ENCODE measurements at places on chromosomes 6 and 20.

GRCh38 chr6:142764311-142764710 is 180.7 kb downstream of the HIVEP2 start:
- DNase-seq: no peak

DNA sequence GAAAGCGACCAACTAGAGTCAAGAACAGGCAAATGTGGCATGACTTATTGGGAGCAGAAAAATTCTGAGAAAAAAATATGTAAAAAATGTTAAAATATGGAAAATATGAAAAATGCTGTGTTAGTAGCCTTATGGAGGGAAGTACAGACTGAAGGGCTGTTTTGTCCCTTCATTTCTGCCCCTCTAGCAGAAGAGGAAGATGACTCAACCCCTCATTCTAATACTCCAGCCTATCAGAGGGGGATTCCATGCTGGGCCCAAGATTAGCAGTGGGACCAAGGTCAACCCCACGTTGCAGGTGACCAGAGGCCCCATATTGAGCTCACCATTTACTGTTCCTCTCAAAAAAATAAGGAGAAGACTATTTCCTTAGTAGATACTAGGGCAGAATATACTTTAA is 8.4 kb downstream of the MUC21 start:
- DNase-seq: no peak

GRCh38 chr6:167797011-167797471 is 29.7 kb upstream of the AFDN start:
- DNase-seq: no peak

GRCh38 chr6:24283043-24283985 is 74.5 kb downstream of the DCDC2 start:
- DNase-seq: peak; percentile 80

DNA sequence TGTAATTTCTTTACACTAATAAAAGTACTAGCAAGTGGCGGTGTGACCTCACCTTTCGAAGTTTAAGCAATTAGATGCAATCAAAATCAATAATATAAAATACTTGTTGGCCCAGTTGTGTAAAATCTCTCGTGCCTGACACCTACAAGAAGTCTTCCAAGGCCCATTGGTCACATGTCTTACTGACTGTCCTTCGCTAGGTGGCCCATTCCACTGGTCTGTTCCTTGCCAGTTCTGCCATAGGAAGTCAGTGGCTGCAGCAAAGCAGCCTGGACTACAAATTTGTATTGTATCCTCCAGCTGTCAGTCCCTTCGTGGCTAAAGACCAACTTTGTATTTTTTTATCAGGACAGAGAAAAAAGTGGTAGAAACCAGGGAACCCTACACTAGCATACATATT is 61.8 kb downstream of the CYB5R4 start:
- DNase-seq: no peak

GRCh38 chr20:51966296-51966971 is 164.1 kb upstream of the SALL4 start:
- DNase-seq: peak; percentile 52

GRCh38 chr6:4067673-4068072 is 11.3 kb downstream of the FAM217A start:
- no peak for DNase-seq

GRCh38 chr6:104349191-104349590 is 510.5 kb downstream of the HACE1 start:
- no peak for DNase-seq

DNA sequence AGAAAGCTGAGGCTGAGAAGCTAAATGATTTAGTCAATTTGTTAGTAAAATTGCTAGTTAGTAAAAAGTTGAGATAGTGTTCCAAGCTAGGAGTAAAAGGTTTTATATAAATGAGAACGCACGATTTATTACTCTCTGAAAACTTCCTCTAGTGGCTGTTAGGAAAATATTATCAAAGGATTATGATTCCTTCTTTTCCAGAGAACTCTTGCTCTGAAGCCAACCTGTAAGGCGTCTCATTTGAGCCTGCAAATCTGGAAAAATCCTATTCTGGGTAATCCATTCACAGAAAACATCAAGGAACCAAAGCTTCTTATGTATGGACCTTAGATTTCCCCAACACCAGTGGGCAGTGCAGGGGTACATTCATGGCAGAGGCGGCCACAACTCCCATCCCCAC is 252.7 kb downstream of the SOD2 start:
- peak; percentile 45 for DNase-seq

DNA sequence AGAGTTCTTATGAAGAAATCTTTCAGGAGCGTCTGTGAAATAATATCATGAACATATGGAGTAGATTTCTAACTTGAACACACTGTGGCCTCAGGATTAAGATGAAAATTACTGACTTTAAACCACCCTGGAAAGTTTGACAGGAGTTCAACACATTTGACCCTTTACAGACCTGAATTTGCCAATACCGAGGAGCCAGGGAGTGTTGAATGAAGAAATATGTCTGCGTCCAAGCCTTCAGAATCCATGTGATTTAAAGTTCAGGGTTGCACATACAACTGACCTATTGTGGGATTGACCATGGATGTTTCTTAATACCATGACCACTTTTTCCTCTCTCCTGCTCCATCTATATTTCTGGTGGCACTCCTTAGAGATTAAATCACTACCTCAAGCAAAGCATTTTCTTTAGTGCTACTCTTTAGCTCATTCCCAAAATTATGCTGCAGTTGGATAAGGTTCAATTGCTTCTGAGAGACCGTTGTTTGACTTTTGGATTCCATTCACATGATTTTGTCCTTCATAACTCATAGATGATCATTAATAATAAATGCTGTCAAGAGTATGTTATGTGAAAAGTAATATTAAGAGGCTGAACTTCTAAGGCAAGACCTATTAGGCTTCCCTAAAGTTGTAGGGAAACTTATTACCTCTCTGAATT is 57.4 kb downstream of the PRL start:
- DNase-seq: no peak

GRCh38 chr6:13446381-13446780 is 41.0 kb downstream of the GFOD1 start:
- no peak for DNase-seq

- no peak for DNase-seq
These were observed 164.4 kb downstream of the CDKAL1 start for GRCh38 chr6:20698675-20699074.

DNA sequence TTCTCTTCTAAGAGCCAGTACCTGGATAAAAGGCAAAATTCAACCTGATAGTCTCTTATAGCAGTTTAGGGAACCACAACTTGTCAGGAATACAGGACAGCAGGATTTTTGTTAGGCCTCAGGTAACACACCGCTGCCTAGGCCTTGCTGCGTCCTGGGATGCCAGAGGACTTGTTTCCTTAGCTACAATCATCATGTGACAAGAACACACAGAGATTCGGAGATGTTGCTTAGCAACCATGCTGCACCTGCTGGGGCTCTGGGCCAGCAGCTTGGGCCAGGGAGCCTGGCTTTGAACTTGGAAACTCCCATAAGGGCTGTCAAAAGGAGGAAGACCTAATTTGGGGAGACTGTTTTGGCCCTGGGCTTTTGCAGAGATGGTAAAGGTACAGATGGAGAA is 36.1 kb upstream of the CHD6 start:
- no peak for DNase-seq

DNA sequence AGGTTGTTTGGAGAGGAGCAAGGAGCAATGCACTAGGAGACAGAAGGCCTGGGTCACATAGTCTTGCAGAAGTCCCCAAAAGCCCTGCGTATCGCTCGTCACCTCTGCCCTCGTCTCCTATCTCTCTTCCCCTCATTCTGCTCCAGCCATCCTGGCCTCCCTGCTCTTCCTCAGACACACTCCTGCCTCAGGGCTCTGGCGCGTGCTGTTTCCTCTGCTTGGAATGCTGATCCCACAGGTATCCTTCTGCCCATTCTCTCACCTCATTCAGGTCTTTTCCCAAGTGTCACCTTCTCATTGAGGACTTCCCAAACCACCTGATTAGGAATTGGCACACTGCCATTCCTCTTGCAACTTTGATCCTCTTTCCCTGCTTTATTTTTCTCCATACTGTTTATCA is 9.0 kb upstream of the SLC2A10 start:
- no peak for DNase-seq

DNA sequence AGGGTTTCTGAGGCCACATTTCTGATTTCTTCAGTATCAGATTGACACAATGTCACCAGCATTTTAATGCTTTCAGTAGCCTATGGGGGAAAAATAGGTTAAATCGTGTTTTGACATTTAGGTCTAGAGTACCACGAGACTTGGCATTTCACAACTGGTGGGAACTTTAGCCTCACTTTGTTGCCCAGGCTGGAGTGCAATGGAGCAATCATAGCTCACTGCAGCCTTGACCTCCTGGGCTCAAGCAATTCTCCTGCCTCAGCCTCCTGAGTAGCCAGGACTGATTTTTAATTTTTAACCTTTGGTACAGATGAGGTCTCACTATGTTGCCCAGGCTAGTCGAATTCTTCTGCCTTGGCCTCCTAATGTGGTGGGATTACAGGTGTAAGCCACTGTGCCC is 11.0 kb upstream of the ARMH2 start:
- no peak for DNase-seq

DNA sequence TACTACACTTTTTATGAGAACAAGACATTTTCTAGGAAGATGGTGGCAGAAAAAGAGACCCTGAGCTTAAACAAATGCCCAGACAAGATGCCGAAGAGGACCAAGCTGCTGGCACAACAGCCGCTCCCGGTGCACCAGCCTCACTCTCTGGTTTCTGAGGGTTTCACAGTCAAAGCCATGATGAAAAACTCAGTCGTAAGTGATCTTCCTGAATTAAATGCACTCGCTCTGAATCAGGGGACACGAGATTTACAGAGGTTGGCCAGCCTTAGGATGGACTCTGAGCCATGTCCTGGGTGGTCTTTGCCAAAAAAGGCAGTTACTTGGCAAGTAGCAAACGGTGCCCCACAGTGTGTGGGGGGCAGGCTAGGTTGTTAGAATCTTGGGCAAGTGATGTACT is 423 bp downstream of the PACRG start:
- no peak for DNase-seq

DNA sequence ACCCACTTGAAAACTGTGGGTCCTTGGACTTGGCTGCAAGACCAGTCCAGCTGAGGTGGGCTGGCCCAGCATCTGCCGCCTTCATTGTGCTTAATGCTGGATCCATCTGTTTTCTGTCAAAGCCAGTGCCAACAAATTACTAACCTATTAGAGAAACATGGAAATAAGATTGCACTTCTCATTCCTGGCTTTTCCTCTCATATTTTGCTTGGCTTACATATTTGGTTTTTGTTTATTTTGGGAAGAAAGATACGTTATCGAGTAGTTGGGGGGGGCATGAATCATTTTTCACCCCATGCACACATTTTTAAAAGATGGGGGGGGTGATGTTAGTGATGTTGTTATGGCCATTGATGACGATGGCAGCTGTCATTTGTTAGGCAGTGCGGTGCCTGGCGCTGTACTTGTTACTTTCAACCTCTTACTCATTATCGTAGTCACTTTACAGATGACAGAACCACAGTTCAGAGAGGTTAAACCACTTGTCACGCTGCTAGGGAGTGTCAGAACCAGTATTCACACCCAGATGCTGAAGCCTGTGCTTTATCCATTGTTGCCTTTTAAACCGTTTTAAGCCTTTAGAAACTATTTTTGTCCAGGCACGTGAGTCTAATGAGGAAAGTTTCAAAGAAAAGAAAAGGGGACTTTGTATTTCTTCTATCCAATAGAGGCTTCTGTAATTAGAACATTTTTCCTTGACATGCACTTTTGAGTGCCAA is 180.0 kb downstream of the TMEM242 start:
- DNase-seq: peak; percentile 44

GRCh38 chr6:113010196-113010989 is 663.3 kb downstream of the RFPL4B start:
- DNase-seq: peak; percentile 22

DNA sequence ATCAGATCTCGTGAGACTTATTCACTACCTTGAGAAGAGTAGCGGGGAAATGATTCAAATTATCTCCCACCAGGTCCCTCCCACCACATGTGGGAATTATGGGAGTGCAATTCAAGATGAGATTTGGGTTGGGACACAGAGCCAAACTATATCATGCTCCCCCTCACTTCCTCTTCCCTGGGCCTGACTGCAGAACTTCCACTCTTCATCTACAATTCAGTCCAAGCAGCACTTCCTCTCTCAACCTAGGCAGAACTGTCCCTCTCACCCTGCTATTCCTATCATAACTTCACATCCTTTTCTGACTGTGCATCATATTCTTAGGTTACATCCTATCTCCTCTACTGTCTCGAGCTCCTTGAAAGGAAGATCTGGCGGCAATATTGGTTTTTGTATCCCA is 184.0 kb upstream of the HDDC2 start:
- DNase-seq: no peak

DNA sequence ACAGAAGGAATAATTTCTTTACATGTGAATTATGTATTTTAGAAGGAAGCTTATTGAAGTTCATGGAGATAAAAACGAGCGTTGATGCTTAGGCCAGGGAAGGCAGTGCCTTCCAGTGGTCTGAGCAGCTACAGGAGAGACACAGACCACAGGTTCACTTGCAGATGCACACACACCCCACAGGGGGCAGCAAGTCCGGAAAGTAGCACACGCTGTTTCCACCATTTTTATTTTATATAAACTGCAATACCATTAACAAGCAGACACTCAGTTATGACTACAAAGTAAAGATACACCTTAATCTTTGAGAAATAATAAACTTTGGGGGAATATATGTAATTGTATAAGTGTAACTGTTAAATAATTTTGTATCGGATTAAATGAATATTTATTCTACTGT is 13.5 kb upstream of the DACT2 start:
- DNase-seq: no peak

Data from right hindlimb (tissue), 1 donor.